Urinary bladder (tissue), 4 donors: ENCODE measurements at places on chromosomes 2 and 18.

DNA sequence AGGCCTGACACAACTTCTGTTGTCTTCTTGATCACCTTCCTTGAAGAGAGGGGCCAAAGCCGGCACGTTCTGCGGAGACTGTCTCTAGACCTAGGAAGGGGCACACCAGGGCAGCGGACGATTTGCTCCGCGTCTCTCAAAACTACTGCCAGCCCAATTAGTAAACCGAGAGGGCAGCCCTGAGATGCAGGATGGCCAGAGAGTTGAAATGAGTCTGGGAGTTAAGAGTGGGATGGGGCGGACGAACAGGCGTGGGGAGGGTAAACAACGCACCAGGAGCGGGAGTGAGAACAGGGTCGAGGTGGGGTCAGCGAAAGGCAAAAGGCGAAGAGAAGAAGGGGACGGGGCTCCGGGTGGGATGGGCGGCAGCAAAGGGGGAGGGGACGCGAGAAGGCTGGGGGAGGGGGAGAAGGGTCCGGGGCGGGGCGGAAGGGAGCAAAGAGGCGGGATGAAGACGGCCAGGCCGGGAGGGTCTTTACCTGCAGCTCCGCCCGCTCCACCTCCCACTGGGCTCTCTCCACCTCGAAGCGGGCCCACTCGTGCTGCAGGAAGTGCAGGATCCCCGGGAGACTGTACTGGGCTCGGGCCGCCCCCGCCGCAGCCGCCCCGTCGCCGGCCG is 476 bp downstream of the STRN start:
- DNase-seq: no peak

- no peak for DNase-seq
These were observed 60.1 kb upstream of the PAX3 start for GRCh38 chr2:222358876-222359275.

- DNase-seq: no peak
These were observed 75.6 kb downstream of the FASTKD2 start for GRCh38 chr2:206840999-206841398.

DNA sequence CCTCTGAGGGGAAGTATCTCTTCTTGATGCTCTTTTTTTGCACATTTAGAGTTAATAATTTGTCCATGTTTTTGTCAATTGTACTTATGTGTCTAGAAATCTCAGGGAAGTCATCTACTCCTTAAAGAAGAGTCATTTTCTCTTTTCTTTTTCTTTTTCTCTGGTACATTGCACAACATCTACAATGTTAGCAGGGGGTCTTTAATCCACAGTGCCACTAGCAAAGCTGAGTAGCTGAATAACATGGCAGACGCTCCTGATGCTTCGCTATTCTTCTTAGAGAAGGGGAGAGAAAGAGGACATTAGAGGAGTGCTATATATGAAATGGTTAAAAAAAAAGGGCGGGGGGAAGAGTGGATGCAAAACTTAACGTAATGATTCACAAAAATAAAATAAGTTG is 399.6 kb upstream of the CWC22 start:
- no peak for DNase-seq

- peak; percentile 42 for DNase-seq
These were observed at the start of gene D2HGDH for GRCh38 chr2:241734467-241735208. TSS of gene D2HGDH (plus strand) at chr2:241734630. CDS start at chr2:241735225, 595 bp downstream.

DNA sequence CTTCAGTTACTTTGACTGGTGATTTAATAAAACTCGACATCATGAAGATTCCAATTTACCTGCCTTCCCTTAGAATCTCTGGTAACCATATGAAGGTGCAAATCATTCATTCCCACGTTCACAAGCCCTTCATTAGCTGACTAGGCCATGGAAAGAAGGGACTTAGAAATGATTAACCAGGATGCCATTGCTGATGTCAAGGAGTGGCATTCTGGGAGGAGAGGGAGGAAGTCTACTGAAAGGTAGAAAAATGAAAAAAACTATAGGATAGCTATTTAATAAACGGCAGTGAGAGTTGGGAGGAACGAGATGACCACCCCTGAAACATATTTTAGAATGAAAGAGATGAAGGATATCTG is 1.4 kb downstream of the ATIC start:
- DNase-seq: no peak

GRCh38 chr2:223936862-223937326 is 8.2 kb downstream of the WDFY1 start:
- DNase-seq: no peak

GRCh38 chr2:127514485-127514884 is 11.8 kb downstream of the IWS1 start:
- no peak for DNase-seq

DNA sequence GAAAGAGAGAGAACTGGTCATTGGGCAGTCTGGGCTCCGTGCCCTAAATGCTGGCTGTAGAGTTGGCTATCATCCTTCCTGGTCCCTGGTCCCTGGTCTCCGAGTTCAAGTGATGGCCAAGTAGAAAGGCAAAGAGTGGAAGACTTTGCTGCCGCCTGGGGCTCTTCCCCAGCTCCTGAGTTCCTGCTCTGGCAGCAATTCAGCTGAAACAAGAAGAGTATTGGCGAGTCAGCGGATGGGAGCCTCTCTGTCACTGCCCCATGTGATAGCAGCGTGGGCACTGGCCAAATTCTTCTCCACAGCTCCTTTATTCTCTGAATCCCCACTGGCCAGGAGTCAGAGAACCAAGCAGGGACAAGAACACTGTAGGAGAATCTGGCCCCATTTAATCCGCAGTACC is 351.0 kb upstream of the POU3F3 start:
- DNase-seq: no peak
